ENCODE measurements at places on chromosomes 1 and 21.

GRCh38 chr1:235102993-235103411 is 25.6 kb downstream of the TOMM20 start:
- DNase-seq = peak; percentile 42

DNA sequence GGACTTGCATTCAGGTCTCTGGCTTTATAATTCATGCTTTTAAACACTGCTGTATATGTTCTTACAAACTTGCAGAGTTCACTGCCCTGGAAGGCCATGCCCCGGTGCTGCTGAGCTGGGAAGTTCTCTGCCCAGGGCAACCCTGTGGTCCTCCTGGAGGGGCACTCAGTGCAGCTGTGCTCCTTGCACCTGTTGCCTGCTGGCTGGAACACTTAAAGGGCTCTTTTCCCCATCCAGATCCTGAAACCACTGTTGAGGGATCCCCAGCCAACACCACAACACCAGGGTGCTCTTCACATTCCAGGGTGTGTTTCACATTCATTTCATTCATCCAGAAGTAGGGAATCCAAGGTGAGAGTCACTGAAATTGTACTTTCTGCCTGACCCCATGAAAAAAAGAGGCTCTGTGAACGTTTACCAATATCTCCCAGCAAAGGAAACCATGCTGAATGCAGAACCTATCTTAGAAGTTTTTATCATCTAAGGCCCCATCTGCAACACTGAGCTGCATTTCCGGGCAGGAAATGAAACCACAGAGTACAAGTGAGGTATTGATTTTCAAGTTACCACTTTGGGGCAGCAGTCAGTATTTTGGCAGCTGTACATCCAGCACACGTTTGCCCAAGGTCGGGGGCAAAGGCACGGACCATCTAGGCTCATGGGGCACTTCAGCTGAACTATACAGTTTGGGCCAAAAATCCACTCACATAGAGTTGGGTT is 16.4 kb upstream of the KIAA0040 start:
- peak; percentile 57 for DNase-seq

DNA sequence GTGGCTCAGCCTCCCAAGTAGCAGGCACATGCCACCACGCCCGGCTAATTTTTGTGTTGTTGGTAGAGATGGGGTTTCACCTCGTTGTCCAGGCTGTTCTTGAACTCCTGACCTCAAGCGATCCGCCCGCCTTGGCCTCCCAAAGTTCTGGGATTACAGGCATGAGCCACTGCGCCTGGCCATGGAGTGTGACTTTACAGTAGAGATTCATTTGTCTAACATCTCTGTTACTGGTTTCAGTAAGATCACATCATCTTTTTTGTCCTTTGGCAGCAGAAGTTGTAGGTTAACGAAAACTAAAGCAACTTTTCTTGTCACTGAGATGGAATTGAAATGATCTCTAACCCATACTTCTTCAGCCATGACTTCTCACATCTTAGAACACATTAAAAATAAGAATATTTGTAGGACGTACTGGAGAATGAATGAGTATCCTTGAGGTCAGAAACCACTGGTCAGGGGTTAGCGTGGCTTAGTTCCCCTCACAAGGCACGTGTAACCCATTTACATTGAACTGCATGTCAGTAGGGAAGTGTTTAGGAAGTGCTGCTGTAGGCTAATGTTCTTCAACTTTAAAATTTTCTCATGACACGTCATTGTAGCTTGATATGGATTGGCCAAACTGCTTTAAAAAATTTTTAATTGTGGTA is 75.9 kb downstream of the CAMTA1 start:
- no peak for DNase-seq

DNA sequence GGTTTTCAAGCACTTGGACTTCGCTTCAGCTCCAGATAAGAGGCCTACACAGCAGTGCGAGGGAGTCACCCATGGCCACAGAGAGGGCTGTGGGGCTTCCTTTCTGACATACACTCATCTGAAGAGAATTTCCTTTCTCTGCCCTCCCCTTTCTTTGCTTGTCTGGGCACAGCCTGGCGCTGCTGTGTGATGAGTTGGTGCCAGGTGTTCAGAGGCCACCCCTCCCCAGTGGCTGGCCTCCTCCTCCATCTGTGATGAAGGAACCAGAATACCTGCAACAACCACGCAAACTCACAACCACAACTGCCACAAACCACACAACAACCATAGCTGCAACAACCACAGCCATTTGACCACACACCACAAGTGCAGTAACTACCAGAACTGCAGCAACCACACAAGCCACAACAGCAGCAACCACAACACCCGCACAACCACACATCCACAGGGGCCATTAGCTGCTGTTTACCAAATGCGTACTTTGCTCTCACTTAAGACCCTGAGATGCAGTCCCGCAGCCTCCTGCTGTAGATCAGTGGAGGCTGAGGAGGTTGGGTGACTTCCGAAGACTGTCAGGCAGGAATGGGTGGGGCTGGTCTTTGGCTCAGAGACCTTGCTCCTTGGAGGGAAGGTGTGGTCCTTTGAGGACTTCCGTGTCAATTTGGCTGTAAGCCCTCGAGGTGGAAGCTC is 71.1 kb downstream of the IER5 start:
- peak; percentile 65 for DNase-seq

- no peak for DNase-seq
These were observed 21.1 kb downstream of the IPO9 start for GRCh38 chr1:201850053-201850397.

- no peak for DNase-seq
These were observed 17.7 kb downstream of the MORN1 start for GRCh38 chr1:2373551-2374251.

DNA sequence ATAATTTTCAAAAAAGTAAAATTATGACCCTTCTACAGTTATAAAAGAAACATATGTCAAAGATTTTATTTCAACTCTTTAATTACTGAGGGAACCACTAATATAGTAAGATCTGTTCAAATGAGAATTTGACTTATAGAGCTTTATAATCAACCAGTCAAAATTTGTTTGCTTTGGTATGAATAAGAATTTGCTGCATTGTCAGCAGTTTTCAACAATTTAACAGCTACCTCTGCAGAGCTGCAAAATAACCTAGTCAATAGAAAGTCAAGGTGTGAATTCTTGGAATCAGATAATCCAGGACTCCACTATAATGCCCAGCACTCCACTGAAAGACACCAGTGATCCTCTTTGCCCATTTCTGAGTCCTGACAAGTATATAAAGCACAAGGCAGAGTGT is 78.2 kb downstream of the ODF2L start:
- DNase-seq = no peak

DNA sequence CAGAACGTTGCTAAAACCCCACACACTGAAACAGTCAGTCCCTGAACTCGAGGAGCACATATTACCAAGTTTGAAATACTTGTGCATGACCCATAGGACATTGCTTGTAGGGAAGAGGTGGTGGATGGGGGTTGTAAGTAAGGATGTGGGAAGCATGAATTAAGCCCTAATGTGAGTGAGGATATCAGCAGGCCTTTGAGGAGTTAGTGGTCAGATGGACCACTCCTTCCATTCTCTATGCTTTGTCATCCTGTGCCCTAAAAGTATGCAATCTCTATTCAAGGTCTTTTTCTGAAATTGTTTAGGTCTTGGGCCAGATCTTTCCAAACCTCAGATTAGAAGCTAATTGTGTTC is 70.9 kb upstream of the SAMSN1 start:
- DNase-seq = no peak

GRCh38 chr1:196659471-196659870 is 7.6 kb downstream of the CFH start:
- DNase-seq = no peak

- DNase-seq = no peak
These were observed 193.9 kb upstream of the SNX7 start for GRCh38 chr1:98467586-98467985.

- no peak for DNase-seq
These were observed 470 bp upstream of the RTCA start for GRCh38 chr1:100265562-100265930.

DNA sequence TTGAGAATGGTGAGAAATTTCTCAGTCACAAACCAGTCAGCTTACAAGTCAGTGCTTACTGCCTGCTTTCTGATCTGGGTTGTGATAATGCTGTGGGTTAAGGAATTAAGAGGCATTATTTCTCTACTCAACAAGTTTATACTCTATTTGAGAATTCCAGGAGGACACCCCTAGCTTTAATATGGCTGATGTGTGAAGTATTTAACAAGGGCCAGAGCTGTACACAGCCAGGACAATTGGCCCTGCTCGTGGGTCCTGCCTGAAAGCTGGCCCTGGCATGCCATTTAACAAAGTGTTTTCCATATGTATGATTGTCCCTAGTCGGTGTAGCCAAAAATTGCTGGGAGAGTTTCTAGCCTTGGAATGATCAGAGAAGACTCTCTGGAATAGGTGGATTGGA is 43.2 kb downstream of the HHAT start:
- no peak for DNase-seq

DNA sequence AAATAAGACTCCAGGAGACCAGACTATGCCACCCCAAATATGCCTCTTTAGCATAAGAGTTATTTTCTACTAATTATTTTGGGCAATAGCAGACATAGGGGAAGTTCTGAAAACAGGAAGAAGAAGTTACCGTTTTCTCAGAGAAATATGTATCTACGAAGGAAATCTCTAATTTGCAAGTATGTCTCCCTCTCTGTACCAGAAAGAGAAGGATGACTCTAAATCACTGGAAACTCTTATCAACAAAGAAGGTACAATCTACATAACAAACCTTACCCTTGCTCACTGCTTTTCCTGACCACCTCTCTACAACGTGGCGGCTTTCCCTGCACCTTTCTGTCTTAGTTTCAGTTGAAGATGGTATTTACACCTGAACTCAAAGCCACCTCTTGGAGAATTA is 49.0 kb downstream of the OMA1 start:
- DNase-seq = no peak

GRCh38 chr1:156527584-156527983 is 27.0 kb upstream of the MEF2D start:
- no peak for DNase-seq

DNA sequence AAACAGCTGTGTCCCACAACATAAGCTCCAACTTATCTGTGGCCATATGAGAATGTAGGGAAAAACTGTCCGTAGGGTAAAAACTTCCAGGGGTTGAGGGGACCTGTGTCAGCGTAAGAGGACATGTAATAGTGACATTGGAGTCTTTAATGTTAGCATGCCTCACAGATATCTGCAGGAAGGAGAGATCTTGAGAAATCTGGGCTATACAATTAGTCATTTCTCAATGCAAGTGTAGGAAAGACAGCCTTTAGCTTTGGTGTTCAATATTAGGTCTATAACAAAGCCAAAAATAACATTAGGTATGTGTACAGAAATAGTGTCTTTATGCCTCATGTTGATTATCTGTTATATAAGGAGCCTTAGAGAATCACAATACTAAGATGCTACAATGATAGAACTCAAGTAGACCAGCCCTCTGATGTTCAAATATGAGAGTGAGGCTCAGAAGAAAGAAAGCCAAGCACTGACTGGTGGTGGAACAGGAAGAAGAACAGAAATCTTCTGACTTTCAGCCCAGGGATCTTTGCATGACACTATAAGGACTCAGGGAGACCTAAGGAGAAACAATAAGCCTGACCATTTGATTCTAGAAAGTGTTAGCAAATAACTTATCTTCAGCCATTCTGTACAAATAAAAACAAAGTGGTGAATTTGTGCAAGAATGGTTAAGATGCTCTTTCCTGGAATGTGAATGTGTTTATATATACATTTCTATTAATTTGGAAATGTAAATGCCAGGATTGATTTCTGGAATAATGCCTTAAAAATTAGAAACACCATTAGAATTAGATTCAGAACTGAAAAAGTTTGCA is 152.6 kb downstream of the ZC3H11B start:
- DNase-seq = no peak

GRCh38 chr1:100530880-100531487 is 7.0 kb upstream of the GPR88 start:
- DNase-seq = peak; percentile 4

GRCh38 chr1:42085596-42085995 is 67.6 kb upstream of the GUCA2B start:
- no peak for DNase-seq

DNA sequence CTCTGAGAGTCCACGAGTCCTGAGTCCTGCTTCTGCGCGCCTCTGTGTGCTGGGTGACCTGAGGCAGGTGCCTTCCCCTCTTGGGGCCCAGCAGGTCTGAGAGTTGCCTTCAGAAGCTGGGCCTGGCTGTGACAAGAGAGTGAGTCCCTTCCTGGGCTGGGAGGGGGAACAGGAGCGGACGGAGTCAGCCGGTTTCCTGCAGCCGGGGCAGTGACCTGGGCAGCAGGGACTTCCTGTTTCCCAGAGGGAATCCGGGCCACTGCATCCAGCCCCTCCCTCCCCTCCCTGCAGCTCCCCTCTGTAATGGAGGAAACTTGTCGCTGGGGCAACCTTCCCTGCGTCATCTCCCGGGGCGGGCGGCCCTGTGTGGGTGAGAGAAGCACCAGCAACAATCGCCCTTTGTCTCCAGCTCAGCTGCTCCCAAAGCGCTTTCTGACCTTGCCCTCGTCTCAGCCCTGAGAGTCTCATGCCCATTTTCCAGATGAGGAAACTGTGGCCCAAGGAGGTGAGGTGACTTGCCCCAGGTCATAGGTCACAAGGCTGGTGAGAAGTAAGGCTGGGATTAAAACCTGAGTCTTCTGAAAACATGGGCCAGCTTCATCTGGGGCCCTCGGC is 61.1 kb downstream of the SDC3 start:
- no peak for DNase-seq

DNA sequence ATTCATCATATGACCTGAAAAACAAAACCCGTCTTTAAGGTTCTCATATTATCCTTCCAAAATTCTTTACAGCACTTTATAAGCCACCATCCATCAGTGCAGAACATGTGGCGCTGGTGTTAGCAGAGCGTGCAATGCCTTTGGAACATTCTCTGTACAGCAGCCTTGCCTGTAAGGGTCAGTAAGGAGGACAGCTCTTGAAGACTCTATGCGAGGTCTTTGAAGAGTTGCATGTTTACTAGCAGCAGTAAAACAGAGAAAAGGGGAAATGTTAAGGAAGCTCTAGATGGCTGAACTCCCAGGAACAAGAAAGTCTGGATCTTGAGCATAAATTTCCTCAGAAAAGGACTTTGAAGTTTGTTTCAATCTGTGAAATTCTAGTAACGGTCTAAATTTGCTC is 365.6 kb downstream of the DUSP10 start:
- DNase-seq = no peak

DNA sequence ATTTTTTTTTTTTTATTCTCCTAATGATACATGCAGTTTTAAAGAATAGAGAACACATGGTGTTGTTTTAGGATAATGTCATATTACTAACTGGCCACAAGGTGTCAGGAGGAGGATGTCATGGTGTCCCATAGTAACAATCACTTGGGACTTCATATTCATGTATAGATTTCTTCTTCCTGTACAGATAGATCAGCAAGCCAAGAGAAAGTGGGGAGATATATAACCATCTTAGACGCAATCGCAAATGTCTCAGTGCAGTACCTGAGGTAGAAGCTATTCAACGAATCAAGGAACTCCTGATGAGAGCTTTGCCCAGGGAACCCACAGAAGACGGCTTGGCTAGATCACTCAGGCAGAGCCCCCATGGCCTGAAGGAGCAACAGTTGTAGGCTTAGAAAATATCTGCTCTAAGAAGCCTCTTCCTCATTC is 12.3 kb downstream of the OR2T11 start:
- DNase-seq = no peak

- no peak for DNase-seq
These were observed 12.0 kb upstream of the GIPC2 start for GRCh38 chr1:78033797-78034172.

GRCh38 chr1:4754816-4755215 is 100.4 kb downstream of the AJAP1 start:
- no peak for DNase-seq

- DNase-seq = no peak
These were observed 198.9 kb downstream of the LRRC7 start for GRCh38 chr1:69766431-69767180.

Measured in CD4-positive, alpha-beta T cell treated with Interleukin-17A for 4 hours (primary cell).